Peyer's patch (tissue), 4 donors: ENCODE measurements at places on chromosomes 7 and 10.
A peak's percentile ranks its signal among the peaks of the same experiment; 100 is the strongest.

GRCh38 chr7:123011766-123012369 lies 16.4 kb upstream of the TAS2R16 start:
- no peak for DNase-seq
- H3K4me1 ChIP-seq, result no peaks in the 10 kb centered on the region
- no peak overlapping the region for H3K27ac ChIP-seq
- H3K4me3 ChIP-seq, result no peak overlapping the region
- no peaks in the 10 kb centered on the region for H3K36me3 ChIP-seq
- H3K27me3 ChIP-seq, result no peaks in the 10 kb centered on the region

GRCh38 chr10:44888886-44889285 lies 22.3 kb upstream of the TMEM72 start:
- H3K36me3 ChIP-seq, result no peaks in the 10 kb centered on the region
- H3K4me3 ChIP-seq, result no peak overlapping the region
- no peak for DNase-seq

DNA sequence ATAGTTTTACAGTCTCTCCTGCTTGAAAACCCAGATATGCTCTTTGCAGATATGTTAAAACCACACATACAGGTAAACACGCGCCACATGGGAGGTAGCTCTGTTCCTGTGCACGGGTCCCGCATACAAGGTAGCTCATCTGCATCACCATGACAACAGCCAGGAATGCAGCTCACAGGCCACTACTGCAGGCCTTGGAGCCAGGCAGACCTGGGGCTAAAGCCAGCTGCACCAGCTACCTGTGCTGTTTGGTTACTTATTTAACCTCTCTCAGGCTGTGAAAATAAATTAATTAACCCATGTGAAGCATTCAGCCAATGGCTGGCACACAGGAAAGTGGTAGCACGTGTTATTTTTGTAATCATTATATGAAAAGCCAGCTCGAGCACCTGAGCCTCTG lies 428.3 kb downstream of the TNS3 start:
- no peaks in the 10 kb centered on the region for H3K27me3 ChIP-seq
- no peak for DNase-seq
- H3K4me3 ChIP-seq, result no peak overlapping the region
- H3K4me1 ChIP-seq, result no peaks in the 10 kb centered on the region
- no peaks in the 10 kb centered on the region for H3K36me3 ChIP-seq
- H3K27ac ChIP-seq, result no peak overlapping the region

DNA sequence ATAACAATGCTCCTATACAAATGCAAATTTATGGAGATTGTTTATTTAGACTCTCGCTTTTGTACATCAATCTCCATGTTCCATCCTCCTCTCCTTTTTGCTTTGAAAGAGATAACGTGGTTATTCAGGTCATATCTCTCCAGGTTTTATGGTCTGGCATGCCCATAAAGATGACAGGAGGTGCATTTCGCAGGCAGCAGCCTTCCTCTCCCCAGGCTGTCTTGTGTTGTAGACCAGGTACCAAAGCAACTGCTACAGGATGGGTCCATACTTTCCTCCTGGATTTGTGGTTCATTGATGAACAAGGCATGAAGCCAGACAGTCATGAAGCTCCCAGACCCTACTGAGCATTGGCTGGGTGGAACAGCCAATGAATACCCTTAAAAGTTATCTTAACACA lies 400.2 kb upstream of the NPVF start:
- no peak overlapping the region for H3K27ac ChIP-seq
- no peaks in the 10 kb centered on the region for H3K36me3 ChIP-seq
- no peak for DNase-seq
- no peak overlapping the region for H3K4me3 ChIP-seq

GRCh38 chr10:127585519-127586023 lies 36.5 kb downstream of the NPS start:
- no peaks in the 10 kb centered on the region for H3K4me1 ChIP-seq
- H3K27ac ChIP-seq, result no peak overlapping the region
- no peaks in the 10 kb centered on the region for H3K36me3 ChIP-seq
- H3K27me3 ChIP-seq, result no peaks in the 10 kb centered on the region

DNA sequence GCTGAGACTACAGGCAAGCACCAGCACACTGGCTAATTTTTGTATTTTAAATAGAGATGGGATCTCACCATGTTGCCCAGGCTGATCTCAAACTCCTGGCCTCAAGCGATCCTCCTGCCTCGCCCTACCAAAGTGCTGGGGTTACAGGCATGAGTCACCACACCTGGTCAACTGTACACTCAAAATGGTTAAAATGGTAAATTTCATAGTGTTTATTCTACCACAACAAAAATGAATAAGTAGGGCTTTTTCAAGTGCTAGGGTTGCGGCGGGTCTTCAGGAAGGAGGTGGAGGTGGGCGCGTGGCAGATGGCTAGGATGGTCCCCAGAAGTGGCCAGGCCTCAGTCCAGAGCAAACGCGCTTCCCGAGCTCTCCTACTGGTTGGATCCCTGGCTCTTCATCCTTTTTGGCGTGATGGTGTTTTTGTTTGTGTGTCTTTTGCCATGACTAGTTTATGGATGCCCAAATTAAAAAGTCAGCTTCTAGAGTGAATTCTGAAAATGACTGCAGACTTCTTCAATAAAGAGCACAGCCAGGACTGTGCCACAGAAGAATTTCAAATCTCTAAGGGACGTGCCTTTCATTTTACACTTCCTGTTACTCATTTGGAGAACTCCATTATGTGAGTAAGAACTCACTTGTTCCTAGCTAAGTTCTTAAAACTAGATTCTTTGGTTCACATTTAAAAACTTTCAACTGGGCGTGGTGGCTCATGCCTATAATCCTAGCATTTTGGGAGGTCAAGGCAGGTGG lies 73.9 kb downstream of the TMEM130 start:
- no peak overlapping the region for H3K4me3 ChIP-seq
- no peak for DNase-seq
- no peak overlapping the region for H3K27ac ChIP-seq
- H3K27me3 ChIP-seq, result no peaks in the 10 kb centered on the region
- no peaks in the 10 kb centered on the region for H3K36me3 ChIP-seq
- H3K4me1 ChIP-seq, result no peaks in the 10 kb centered on the region

DNA sequence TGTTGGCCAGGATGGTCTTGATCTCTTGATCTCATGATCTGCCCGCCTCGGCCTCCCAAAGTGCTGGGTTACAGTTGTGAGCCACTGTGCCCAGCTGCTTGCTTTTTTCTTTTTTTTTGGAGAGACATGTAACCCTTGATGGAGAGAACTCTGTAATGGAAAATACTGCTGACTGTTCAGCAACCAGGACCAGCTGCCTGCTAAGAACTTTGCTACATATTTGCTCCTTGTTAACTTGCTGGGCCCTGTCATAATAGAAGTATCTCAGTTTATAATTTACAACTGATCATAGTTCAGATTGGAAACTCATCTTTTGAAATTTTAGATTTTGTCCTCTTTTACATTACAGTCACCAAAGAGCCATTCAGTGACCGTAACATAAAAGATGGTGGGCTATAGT lies 34.9 kb downstream of the TASOR2 start:
- no peak overlapping the region for H3K27ac ChIP-seq
- no peak for DNase-seq
- H3K4me1 ChIP-seq, result no peaks in the 10 kb centered on the region
- H3K27me3 ChIP-seq, result no peaks in the 10 kb centered on the region
- H3K4me3 ChIP-seq, result no peak overlapping the region

GRCh38 chr7:95718577-95719410 lies 53.6 kb upstream of the DYNC1I1 start:
- H3K4me1 ChIP-seq, result no peaks in the 10 kb centered on the region
- DNase-seq, result no peak
- no peak overlapping the region for H3K4me3 ChIP-seq
- H3K27me3 ChIP-seq, result no peaks in the 10 kb centered on the region
- H3K36me3 ChIP-seq, result no peaks in the 10 kb centered on the region
- H3K27ac ChIP-seq, result no peak overlapping the region

GRCh38 chr7:47066976-47067614 lies 514.8 kb downstream of the TNS3 start:
- H3K36me3 ChIP-seq, result no peaks in the 10 kb centered on the region
- H3K27ac ChIP-seq, result no peak overlapping the region
- DNase-seq, result no peak
- no peaks in the 10 kb centered on the region for H3K27me3 ChIP-seq

GRCh38 chr10:128083191-128083895 lies 42.9 kb downstream of the MKI67 start:
- H3K27ac ChIP-seq, result no peak overlapping the region
- no peaks in the 10 kb centered on the region for H3K4me1 ChIP-seq
- H3K27me3 ChIP-seq, result no peaks in the 10 kb centered on the region

GRCh38 chr10:64626924-64627323 lies 1105.7 kb downstream of the REEP3 start:
- DNase-seq, result no peak
- H3K36me3 ChIP-seq, result no peaks in the 10 kb centered on the region
- no peaks in the 10 kb centered on the region for H3K27me3 ChIP-seq

DNA sequence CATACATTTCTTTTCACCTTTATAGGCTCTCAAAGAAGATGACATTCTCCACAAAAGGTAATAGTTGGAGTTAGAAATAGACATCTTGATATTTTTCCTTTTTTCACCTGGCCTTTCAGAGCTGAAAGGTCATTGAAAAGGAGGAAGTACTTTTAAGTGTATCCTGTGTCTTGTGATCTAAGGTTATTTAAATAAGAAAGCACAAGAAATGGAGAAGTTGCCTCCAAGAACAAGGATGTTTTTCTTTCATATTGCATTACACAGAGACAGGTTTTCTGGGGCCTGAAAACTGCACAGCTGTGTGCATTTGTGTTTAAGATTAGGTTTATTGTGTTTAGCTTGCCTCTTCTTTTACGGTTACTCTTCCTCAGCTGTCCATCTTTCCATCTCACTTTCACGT lies 103.4 kb upstream of the SEMA3D start:
- no peaks in the 10 kb centered on the region for H3K36me3 ChIP-seq
- no peaks in the 10 kb centered on the region for H3K4me1 ChIP-seq
- DNase-seq, result no peak
- no peak overlapping the region for H3K27ac ChIP-seq
- H3K4me3 ChIP-seq, result no peak overlapping the region
- H3K27me3 ChIP-seq, result no peaks in the 10 kb centered on the region

DNA sequence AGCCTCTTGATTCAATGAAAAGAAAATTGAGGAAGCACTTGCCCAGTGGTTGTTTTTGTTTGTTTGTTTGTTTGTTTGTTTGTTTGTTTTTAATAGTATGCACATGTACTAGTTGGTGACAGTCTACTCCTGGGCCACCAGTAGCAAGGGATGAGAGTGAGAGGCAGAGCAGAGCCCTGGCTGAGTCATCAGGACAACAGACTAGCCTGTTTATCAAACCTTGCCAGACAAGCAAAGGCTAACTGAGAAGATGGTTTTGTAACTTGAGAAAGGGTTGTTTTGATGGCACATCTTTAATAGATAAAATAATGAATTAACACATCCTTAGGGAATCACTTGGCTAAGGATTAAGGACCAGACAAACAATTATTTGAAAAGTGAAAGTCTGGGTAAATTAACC lies 78.1 kb downstream of the INHBA start:
- no peaks in the 10 kb centered on the region for H3K36me3 ChIP-seq
- no peak for DNase-seq
- no peak overlapping the region for H3K27ac ChIP-seq

GRCh38 chr7:99267841-99268576 lies 4.6 kb upstream of the MYH16 start:
- H3K4me3 ChIP-seq, result no peak overlapping the region
- no peaks in the 10 kb centered on the region for H3K4me1 ChIP-seq
- H3K36me3 ChIP-seq, result no peaks in the 10 kb centered on the region
- H3K27me3 ChIP-seq, result no peaks in the 10 kb centered on the region
- no peak for DNase-seq

GRCh38 chr10:102773986-102774385 lies 30.2 kb downstream of the WBP1L start:
- no peaks in the 10 kb centered on the region for H3K27me3 ChIP-seq
- H3K27ac ChIP-seq, result peak overlapping the region; percentile 63
- no peaks in the 10 kb centered on the region for H3K4me1 ChIP-seq
- H3K4me3 ChIP-seq, result no peak overlapping the region

DNA sequence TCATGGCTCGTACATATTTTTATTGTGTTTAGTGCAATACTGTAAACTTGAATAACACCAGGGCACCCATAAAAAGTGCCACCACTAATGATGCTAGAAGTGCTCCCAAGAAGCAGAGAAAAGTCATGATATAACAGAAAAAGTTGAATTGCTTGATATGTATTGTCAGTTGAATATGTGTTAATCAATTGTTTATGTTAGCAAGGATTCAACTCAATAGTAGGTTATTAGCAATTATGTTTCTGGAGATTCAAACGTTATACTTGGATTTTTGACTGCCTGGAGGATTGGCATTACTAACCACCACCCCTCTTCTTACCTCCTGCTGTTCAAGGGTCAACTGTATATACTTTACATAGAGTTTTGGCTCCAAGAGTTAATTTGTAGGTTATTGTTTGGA lies 168.3 kb downstream of the CPED1 start:
- DNase-seq, result no peak
- no peaks in the 10 kb centered on the region for H3K27me3 ChIP-seq
- H3K4me1 ChIP-seq, result no peaks in the 10 kb centered on the region
- no peak overlapping the region for H3K27ac ChIP-seq

DNA sequence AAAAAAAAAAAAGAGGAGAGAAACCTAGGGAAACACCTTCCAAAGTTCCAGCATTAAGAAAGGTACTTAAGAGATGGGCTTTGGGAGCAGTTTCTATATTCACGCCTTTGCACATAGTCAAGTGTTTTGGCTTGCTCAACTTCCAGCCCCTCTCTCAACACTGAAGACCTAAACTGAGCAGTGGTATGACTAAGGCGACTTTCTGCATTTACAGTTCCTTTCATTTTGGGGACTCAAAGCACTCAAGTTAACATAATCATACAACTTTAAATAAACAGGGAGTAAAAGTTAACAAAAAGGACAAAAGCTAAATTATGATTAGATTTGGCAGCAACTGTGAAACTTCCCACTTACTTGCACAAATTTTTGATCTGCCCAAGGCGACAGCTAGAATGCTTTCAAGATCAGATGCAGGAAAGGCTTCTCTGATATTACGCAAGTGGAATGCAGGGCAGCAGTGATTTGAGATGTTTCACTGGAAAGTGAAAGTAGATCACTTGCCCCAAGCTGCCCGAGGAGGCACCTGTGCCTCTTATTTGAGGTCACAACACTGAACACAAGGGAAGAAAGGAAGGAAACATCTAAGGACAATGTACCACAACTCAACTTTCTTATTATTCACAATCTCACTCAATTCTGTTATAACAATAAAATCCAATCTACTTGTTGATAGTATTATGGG lies 199.5 kb downstream of the SKAP2 start:
- H3K36me3 ChIP-seq, result no peaks in the 10 kb centered on the region
- peak; percentile 61 for DNase-seq
- no peaks in the 10 kb centered on the region for H3K27me3 ChIP-seq
- no peak overlapping the region for H3K4me3 ChIP-seq
- H3K27ac ChIP-seq, result no peak overlapping the region

- no peak for DNase-seq
- no peaks in the 10 kb centered on the region for H3K4me1 ChIP-seq
- no peak overlapping the region for H3K4me3 ChIP-seq
Measured at GRCh38 chr10:119459681-119460340, 82.7 kb downstream of the RGS10 start.

GRCh38 chr10:34651416-34652195 lies 163.5 kb downstream of the PARD3 start:
- H3K4me1 ChIP-seq, result no peaks in the 10 kb centered on the region
- H3K4me3 ChIP-seq, result no peak overlapping the region
- H3K27me3 ChIP-seq, result no peaks in the 10 kb centered on the region
- H3K36me3 ChIP-seq, result no peaks in the 10 kb centered on the region
